Colonic mucosa (tissue), 4 donors: ENCODE measurements at places on chromosomes 6 and 20. TPM values are rescaled to one million over a fixed set of nuclear protein-coding genes. Genes with fewer than 3 reads are reported as not detected.
A peak's percentile ranks its signal among the peaks of the same experiment; 100 is the strongest.

The OPRL1 gene
- 0.25 TPM for total RNA-seq

The UTRN gene
- total RNA-seq, result 72.7 TPM

The MEP1A gene
- total RNA-seq, result 38.0 TPM

The ECHDC1 gene
- 111 TPM for total RNA-seq

The ADNP gene
- total RNA-seq, result 46.8 TPM

The HSPA1L gene
- 1.4 TPM for total RNA-seq

The PABPC1L gene
- 11.5 TPM for total RNA-seq

The RRP36 gene
- total RNA-seq, result 61.4 TPM

- no peaks in the 10 kb centered on the region for H3K27me3 ChIP-seq
- no peaks in the 10 kb centered on the region for H3K36me3 ChIP-seq
- H3K4me3 ChIP-seq, result no peak overlapping the region
- no peak overlapping the region for H3K27ac ChIP-seq
- H3K4me1 ChIP-seq, result no peaks in the 10 kb centered on the region
Measured at GRCh38 chr6:56036916-56037600, 161.7 kb upstream of the BMP5 start.

GRCh38 chr6:147468634-147469033, 39.9 kb upstream of the SAMD5 start:
- no peak for DNase-seq
- no peak overlapping the region for H3K4me3 ChIP-seq
- no peaks in the 10 kb centered on the region for H3K4me1 ChIP-seq
- no peaks in the 10 kb centered on the region for H3K27me3 ChIP-seq

DNA sequence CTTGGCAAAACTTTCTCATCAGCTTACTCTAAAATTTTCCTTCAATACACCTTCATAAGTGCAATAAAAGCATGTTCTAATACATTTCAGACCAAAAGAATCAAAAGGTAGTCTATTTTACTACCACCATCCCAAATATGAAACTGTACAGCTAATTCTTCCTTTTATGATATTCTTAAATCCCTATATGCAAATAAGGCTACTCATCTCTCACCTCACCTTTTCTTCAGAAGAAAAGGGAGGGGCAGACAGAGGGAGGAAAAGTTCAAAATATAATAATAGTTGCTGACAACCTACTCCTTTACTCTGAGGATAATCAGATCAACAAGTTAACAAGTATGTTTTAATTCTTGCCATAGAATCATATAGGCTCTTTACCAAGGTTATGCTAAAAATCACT, 7.4 kb downstream of the C6orf120 start:
- no peaks in the 10 kb centered on the region for H3K27me3 ChIP-seq
- no peaks in the 10 kb centered on the region for H3K4me1 ChIP-seq
- no peak for DNase-seq
- no peaks in the 10 kb centered on the region for H3K36me3 ChIP-seq

DNA sequence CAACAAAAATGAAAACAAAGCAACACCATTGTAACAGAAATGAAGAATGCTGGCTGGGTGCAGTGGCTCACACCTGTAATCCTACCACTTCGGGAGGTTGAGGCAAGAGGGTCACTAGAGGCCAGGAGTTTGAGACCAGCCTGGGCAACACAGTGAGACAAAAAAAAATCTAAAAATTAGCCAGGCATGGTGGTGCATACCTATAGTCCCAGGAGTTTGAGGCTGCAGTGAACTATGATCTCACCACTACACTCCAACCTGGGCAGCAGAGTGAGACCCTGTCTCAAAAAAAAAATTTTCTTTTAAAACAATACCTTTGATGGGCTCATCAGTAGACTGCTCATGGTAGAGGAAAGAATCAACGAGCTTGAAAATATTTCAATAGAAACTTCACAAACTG, 18.5 kb downstream of the NINL start:
- H3K36me3 ChIP-seq, result no peaks in the 10 kb centered on the region
- no peak overlapping the region for H3K27ac ChIP-seq
- H3K4me3 ChIP-seq, result no peak overlapping the region
- no peak for DNase-seq

DNA sequence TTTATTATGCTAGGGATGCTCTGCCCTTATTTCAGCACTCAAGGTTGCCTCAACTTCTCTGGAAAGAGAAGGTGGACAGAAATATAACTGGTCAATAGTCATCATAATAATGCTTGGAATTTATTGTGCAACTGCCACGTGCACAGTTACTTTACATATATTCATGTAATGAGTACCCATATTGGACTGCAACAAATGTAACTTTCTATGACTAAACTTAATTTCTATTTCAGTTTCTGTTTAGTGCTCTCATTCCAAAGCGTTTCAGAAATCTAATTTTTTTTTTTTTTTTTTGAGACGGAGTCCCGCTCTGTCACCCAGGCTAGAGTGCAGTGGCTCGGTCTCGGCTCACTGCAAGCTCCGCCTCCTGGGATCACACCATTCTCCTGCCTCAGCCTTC, 28.3 kb upstream of the CD83 start:
- H3K27me3 ChIP-seq, result no peaks in the 10 kb centered on the region
- H3K4me1 ChIP-seq, result no peaks in the 10 kb centered on the region
- H3K36me3 ChIP-seq, result no peaks in the 10 kb centered on the region
- no peak overlapping the region for H3K27ac ChIP-seq

DNA sequence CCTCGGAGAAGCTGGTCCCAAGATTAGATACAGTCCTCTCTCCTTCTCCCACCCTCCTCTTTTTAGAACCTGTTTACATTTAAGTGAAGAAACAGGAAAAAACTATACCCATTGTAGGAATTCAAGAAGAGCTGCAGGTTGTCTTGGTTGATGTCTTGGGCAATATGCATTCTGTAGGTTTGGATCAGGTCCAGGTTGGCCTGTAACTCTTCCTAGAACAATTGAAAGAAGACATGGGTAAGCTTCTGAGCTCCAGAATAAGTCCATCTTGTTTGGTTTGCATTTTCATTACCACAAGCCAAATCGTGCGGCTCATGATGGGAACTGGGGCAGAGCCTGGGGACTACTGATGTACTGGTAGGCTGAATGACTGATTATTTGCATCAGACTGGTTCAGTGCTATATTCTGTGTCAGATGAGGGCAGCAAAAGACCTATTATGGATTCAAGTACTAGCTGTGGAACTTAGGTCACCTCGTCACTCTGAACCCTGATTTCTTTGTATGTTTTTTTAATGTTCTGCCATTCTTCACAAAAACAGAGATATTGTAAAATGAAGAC, 20.3 kb upstream of the SLA2 start:
- no peak for DNase-seq
- H3K36me3 ChIP-seq, result no peaks in the 10 kb centered on the region
- no peak overlapping the region for H3K27ac ChIP-seq
- no peak overlapping the region for H3K4me3 ChIP-seq
- H3K4me1 ChIP-seq, result no peaks in the 10 kb centered on the region

GRCh38 chr6:37092923-37093727, 76.8 kb upstream of the PIM1 start:
- H3K4me1 ChIP-seq, result no peaks in the 10 kb centered on the region
- DNase-seq, result no peak
- H3K27ac ChIP-seq, result no peak overlapping the region
- H3K36me3 ChIP-seq, result no peaks in the 10 kb centered on the region
- no peak overlapping the region for H3K4me3 ChIP-seq

- DNase-seq, result no peak
- no peak overlapping the region for H3K4me3 ChIP-seq
- no peak overlapping the region for H3K27ac ChIP-seq
- H3K27me3 ChIP-seq, result no peaks in the 10 kb centered on the region
Measured at GRCh38 chr6:119109654-119110325, 31.3 kb upstream of the FAM184A start.

DNA sequence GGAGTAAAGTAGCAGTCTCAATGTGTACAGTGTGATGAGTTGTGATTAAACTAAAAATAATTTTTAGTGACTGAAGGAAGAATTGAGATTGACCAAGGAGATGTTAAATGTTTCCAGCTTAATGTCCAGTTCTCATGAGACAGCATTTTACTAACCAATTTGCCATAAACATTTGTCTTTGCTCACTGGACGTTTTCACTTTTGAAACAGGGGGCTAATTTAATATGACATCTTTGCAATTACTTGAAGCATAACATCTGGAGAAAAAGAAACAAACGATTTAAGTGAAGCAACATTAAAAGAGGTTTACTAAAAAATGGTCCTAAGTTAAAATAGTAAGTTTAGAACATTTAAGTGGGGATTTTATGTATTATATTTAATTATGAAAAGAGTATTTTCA, 443.8 kb downstream of the BCKDHB start:
- no peaks in the 10 kb centered on the region for H3K27me3 ChIP-seq
- H3K27ac ChIP-seq, result no peak overlapping the region
- no peaks in the 10 kb centered on the region for H3K36me3 ChIP-seq
- H3K4me1 ChIP-seq, result no peaks in the 10 kb centered on the region
- H3K4me3 ChIP-seq, result no peak overlapping the region
- no peak for DNase-seq

GRCh38 chr6:32785781-32786533, 22.6 kb upstream of the HLA-DQB2 start:
- H3K4me1 ChIP-seq, result no peaks in the 10 kb centered on the region
- DNase-seq, result peak; percentile 56
- H3K4me3 ChIP-seq, result no peak overlapping the region
- no peak overlapping the region for H3K27ac ChIP-seq
- H3K27me3 ChIP-seq, result no peaks in the 10 kb centered on the region

- no peaks in the 10 kb centered on the region for H3K36me3 ChIP-seq
- no peaks in the 10 kb centered on the region for H3K4me1 ChIP-seq
- DNase-seq, result no peak
- no peak overlapping the region for H3K4me3 ChIP-seq
Measured at GRCh38 chr6:155165029-155165710, 98.6 kb upstream of the CLDN20 start.

- DNase-seq, result no peak
- H3K4me1 ChIP-seq, result peaks cover 6% of the 10 kb centered on the region
- H3K4me3 ChIP-seq, result no peak overlapping the region
- H3K27ac ChIP-seq, result no peak overlapping the region
- no peaks in the 10 kb centered on the region for H3K27me3 ChIP-seq
- H3K36me3 ChIP-seq, result no peaks in the 10 kb centered on the region
Measured at GRCh38 chr20:36490191-36490590, 51.1 kb upstream of the MYL9 start.

DNA sequence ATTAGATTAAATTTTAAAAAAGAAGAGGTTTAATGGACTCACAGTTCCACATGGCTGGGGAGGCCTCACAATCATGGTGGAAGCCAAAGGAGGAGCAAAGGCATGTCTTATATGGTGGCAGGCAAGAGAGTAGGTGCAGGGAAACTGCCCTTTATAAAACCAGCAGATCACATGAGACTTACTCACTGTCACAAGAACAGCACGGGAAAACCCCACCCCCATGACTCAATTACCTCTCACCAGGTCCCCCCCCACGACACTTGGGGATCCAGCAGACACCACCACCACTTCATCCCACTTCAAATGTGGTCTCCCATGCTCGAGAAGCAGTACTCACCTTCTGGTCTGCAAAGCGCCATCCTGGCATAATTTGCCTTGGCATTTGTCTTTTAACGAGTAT, 24.6 kb downstream of the MTFR2 start:
- no peak overlapping the region for H3K4me3 ChIP-seq
- no peaks in the 10 kb centered on the region for H3K36me3 ChIP-seq
- DNase-seq, result no peak

DNA sequence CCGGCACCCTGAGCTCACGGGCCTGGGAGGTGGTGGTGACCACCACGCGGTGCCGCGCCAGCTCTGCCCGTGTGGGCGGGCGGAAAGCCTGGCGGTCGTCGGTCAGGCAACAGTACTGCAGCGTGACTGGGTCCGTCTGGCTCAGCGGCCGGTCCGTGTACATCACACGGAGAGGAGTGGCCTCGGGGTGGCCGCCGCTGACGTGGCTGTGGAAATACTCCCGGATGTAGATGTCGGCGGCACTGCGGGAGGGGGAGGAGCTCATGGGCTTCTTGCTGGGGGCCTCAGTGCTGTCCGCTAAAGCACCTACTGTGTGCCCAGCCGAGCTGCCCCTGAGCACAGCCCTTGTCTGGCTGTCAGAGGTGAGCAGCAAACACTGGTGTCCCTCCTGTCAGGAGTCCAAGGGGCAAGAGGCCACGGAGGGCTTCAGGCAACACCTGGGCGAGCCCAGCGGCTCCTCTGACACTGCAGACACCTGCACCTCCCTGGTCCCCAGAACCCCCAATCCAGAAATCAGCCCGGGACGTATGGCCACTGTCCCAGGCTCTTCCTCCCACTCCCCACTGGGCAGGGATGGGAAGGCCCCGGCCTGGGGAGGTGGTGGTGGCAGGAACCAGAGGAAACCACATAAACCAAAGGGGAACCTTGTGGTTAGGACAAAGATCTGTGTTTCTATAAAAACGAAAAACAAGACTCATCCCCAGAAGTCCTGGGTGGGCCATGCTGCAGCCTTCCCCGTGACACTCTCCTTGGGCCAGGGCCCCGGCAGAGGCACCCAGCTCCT, 6.5 kb downstream of the HELZ2 start:
- DNase-seq, result no peak
- no peaks in the 10 kb centered on the region for H3K4me1 ChIP-seq
- no peak overlapping the region for H3K4me3 ChIP-seq
- H3K27ac ChIP-seq, result no peak overlapping the region
- peaks cover 5% of the 10 kb centered on the region for H3K36me3 ChIP-seq

- peak; percentile 27 for DNase-seq
- no peaks in the 10 kb centered on the region for H3K27me3 ChIP-seq
- H3K4me3 ChIP-seq, result no peak overlapping the region
- H3K36me3 ChIP-seq, result no peaks in the 10 kb centered on the region
Measured at GRCh38 chr6:161186173-161186769, 87.6 kb downstream of the AGPAT4 start.

DNA sequence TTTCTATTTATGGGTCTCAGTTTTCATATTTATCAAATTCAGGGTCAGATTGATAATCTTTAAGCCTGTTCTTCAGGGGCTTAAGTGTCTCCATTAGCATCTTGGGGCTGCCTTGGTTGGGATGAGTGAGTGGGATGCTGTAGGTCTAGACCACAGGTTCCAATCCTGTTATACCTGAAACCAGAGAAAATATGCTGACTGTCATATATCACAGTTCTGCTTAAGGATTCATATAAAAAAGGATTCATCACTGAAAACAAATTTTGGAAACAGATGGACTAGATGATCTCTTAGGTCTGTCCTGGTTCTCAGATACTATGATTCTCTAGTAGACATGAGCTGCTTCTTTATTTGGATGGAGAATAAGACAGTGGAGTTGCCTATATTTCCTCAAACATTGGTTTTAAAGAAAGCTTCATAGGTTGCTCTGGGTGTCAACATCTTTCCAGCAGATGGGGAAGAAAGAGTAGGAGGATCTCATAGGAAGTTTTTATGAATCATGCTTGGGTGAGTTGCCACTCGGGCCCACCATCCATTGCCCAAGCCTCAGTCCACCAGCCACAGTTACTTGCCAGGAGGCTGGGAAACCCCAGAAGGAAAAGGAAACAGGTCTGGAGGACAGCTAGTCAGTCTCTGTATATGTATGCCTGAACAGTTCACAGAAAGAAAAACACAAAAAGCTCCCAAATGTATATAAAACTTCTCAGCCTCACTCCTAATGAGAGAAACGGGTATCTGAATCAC, 42.9 kb upstream of the MAP7 start:
- no peaks in the 10 kb centered on the region for H3K36me3 ChIP-seq
- no peak for DNase-seq
- no peaks in the 10 kb centered on the region for H3K27me3 ChIP-seq
- no peaks in the 10 kb centered on the region for H3K4me1 ChIP-seq
- H3K4me3 ChIP-seq, result no peak overlapping the region
- peak overlapping the region; percentile 33 for H3K27ac ChIP-seq
